ENCODE measurements at places on chromosomes 6 and 20.
A peak's percentile ranks its signal among the peaks of the same experiment; 100 is the strongest.

DNA sequence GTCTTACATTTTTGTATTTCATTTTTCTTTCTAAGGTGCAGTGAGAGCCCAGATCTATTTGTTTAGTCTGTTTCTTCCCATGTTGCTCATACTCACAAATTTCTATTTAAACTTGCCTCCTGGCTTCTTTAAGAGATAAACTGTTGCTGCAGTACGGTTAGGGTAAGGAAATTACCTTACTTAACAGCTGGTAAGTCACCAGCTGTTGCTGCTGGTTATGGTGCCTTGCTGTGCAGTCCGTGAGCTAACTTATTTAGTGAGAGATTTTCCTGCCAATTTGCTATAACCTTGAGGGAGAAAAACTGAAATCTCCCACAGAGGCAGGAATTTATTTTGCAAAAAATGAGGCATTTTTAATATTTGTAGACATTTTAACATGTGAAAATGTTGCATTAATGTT, 261.0 kb downstream of the UST start:
- H3K4me1 ChIP-seq, result peaks cover 14% of the 10 kb centered on the region
- no peak overlapping the region for H3K27ac ChIP-seq
- peaks cover 10% of the 10 kb centered on the region for H3K36me3 ChIP-seq
- H3K27me3 ChIP-seq, result no peaks in the 10 kb centered on the region
- no peak for DNase-seq
- H3K4me3 ChIP-seq, result no peak overlapping the region

DNA sequence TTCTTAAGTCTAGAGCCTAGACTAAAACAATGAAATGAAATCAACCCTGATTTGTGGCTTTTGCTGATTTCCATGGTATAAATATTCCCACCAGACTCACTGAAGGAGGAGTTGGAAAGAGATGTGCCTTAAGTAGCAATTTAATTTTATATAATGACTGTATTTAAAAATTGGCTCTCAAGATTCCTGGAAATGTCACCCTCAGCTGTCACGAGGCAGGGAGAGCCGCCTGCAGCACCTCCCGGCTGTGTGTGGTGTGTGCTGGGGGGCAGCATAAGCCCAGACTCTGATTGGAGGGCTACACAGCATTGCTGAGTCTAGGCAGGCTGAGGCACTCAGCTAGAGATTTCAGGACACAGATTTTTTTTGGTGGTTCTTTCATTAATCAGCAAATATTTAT, 40.6 kb upstream of the TMEM181 start:
- H3K4me3 ChIP-seq, result peak overlapping the region; percentile 14
- peaks cover 26% of the 10 kb centered on the region for H3K4me1 ChIP-seq
- H3K27me3 ChIP-seq, result peaks cover 12% of the 10 kb centered on the region
- H3K36me3 ChIP-seq, result peaks cover 22% of the 10 kb centered on the region

DNA sequence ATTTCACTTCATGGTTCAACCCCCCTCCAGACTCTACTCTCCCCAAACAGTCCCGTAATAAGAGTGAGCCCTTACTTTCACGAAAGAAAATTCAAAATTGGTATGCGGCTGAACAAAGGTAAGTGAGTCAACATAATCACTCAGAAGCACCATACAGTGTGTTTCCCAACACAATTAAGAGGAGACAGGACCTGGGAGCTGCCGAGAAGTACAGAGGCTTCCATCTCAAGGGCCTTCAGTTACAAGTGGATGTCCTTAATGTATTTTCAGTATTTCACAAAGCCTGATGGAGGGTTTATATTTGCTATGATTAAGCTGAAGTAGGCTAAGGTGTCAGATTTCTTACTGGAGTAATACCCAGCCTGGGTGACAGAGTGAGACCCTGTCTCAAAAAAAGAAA, 51.1 kb downstream of the MYO6 start:
- no peaks in the 10 kb centered on the region for H3K4me1 ChIP-seq
- DNase-seq, result no peak
- peaks cover 2% of the 10 kb centered on the region for H3K27me3 ChIP-seq
- H3K36me3 ChIP-seq, result no peaks in the 10 kb centered on the region
- no peak overlapping the region for H3K27ac ChIP-seq
- no peak overlapping the region for H3K4me3 ChIP-seq

DNA sequence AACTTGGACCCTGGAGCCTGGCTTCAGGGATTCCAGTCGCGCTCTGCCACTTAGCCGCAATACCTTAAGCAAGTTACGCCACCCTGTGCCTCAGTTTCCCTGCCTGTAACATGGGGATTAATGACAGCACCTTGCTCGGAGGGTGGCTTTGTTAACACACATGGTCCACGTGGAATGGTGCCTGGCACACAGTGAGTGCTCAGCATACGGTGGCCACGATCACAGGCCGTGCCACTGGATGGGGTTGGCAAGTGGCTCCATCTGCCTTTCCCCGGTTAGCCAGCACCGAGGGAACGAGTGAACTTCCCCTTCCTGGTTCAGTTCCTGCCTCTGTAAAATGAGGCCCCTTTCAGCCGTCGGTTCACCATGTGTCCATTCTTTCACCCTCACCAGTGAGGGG, 17.2 kb downstream of the C6orf132 start:
- peaks cover 6% of the 10 kb centered on the region for H3K27me3 ChIP-seq
- H3K27ac ChIP-seq, result no peak overlapping the region
- H3K36me3 ChIP-seq, result no peaks in the 10 kb centered on the region
- DNase-seq, result no peak

DNA sequence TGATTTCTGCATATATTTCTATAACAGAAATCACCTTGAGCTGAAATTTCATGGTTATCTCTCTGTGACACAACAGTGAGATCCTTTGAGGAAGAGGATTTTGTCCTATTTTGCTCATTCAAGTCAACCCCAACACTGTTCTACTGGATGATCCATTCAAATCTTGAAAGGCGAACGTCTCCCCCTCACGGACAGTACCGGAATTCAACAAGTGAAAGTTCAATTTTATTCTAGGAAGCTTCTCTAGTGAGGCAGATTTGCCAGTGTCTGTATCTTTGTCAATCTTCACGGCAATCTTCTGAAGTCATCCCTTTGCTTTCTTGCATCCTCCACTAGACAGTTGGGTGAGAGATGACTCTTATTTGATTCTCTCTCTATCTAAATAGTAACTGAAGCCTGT, 91.7 kb upstream of the PDE7B start:
- H3K27ac ChIP-seq, result no peak overlapping the region
- DNase-seq, result no peak
- H3K27me3 ChIP-seq, result no peaks in the 10 kb centered on the region
- no peaks in the 10 kb centered on the region for H3K36me3 ChIP-seq
- no peaks in the 10 kb centered on the region for H3K4me1 ChIP-seq

DNA sequence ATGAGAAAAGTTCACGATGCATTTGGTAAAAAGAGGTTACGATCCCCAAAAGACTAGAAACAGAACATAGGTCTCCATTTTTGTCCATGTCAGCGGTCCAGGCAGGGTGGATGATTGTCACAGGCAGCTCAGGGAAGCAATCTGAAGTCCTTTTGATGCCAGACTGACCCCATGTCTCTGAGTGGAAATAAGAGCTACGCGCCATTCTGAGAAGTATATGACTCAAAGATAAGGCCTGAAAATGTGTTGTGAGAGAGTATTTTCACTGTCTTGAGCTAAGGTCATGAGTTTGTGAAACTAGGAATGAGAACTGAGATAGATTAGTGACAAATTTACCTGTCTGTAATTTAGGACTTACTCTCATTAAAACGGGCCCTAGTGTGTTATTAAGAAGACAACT, 69.5 kb downstream of the LYRM4 start:
- no peak overlapping the region for H3K27ac ChIP-seq
- H3K4me3 ChIP-seq, result no peak overlapping the region
- no peaks in the 10 kb centered on the region for H3K4me1 ChIP-seq
- DNase-seq, result no peak
- no peaks in the 10 kb centered on the region for H3K36me3 ChIP-seq

GRCh38 chr6:166933396-166933795, 23.0 kb downstream of the RNASET2 start:
- no peak overlapping the region for H3K4me3 ChIP-seq
- peaks cover 3% of the 10 kb centered on the region for H3K4me1 ChIP-seq
- H3K27ac ChIP-seq, result no peak overlapping the region
- H3K27me3 ChIP-seq, result peaks cover 7% of the 10 kb centered on the region
- no peak for DNase-seq

DNA sequence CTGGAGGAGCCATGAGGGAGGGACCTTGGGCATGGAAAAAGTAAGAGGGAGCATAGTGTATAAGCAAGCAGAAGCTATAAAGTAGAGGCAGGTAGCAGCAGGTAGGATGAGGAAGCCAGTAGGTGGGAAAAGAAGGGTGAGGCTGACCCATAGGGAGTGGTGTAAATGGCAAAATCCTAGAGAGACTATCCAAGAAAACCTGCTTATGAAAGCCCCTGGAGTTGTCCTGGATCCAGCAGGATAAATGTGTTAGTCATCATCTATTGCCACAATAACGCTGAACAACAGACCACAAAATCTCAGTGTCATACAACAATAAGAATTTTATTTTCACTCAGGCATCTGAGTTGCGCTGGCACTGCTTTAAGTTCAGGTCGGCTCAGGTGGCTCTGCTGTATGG, 30.2 kb downstream of the CHD6 start:
- H3K4me1 ChIP-seq, result no peaks in the 10 kb centered on the region
- DNase-seq, result no peak
- H3K27ac ChIP-seq, result no peak overlapping the region
- peaks cover 22% of the 10 kb centered on the region for H3K36me3 ChIP-seq
- peaks cover 2% of the 10 kb centered on the region for H3K27me3 ChIP-seq
- no peak overlapping the region for H3K4me3 ChIP-seq

DNA sequence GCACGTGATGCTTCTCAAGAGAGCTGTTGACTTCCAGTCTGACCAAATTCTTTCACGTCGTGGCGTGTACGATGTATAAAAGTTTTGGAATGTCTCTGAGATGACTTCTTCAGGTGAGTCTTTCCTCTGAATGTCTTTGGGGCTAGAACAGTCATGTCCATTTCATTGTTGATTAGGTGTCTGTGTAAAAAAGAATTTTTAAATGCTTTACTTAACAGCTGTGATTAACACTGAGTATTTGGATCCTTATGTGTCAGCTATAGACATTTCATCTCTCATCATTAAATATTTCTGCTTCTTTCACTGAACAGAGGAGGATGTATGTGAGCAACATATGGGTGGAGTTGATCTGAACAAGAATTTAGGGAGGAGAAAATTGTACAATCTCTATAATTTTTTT, 29.3 kb upstream of the KIF13A start:
- no peaks in the 10 kb centered on the region for H3K36me3 ChIP-seq
- H3K4me1 ChIP-seq, result no peaks in the 10 kb centered on the region

GRCh38 chr6:146200176-146200575, 171.3 kb downstream of the GRM1 start:
- H3K27ac ChIP-seq, result no peak overlapping the region
- no peaks in the 10 kb centered on the region for H3K27me3 ChIP-seq
- H3K4me1 ChIP-seq, result no peaks in the 10 kb centered on the region
- no peaks in the 10 kb centered on the region for H3K36me3 ChIP-seq
- no peak overlapping the region for H3K4me3 ChIP-seq
